ENCODE measurements at places on chromosomes 6 and 20.

DNA sequence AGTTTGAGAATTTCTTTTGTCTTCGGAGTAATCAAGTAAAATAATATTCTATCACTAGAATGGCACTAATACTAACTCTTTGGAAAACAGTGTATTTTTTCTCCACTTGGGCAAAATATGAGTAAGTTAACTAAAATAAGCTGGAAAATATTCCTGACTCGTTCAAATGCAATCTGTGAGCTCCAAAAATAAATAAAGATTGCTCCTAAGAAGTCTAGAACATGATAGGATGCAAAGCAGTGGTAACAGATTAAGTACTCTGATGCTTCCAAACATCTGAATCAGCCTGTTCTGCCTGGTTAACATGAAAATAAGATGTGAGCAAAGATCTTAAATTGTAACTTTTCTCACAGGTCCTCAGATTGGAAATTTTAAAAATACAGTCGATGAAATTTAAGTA, 285.1 kb upstream of the ID4 start:
- no peak for DNase-seq

DNA sequence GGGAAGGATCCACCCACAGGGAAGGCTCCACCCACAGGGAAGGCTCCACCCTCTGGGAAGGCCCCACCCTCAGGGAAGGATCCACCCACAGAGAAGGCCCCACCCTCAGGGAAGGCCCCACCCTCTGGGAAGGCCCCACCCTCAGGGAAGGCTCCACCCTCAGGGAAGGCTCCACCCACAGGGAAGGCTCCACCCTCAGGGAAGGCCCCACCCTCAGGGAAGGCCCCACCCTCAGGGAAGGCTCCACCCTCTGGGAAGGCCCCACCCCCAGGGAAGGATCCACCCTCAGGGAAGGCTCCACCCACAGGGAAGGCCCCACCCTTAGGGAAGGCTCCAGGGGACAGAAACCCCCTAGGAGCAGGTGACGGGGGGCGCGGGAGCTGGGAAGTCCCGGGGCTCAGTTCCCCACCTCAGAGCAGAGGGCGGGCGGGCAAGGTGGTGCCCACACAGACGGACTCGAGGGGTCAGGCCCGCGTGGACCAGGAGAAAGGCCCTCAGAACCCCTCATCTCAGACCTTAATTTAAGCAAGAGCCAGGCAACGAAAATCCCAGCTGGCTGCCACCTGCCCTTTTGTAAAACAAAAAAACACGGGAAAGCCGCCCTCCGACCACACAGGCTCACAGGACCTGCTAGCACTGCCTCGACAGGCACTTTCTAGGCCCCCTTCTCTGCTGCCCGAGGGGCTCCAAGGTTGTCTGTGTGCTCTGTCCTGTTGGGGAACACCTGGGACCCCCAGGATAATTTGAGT, 39.7 kb downstream of the KCNQ2 start:
- no peak for DNase-seq

- DNase-seq = no peak
Measured at GRCh38 chr6:12555267-12555666, 161.3 kb upstream of the PHACTR1 start.

GRCh38 chr6:4707011-4707410, 69.2 kb upstream of the CDYL start:
- DNase-seq = no peak
